MV-4-11 (cell line): ENCODE measurements at places on chromosomes 5 and 9.

DNA sequence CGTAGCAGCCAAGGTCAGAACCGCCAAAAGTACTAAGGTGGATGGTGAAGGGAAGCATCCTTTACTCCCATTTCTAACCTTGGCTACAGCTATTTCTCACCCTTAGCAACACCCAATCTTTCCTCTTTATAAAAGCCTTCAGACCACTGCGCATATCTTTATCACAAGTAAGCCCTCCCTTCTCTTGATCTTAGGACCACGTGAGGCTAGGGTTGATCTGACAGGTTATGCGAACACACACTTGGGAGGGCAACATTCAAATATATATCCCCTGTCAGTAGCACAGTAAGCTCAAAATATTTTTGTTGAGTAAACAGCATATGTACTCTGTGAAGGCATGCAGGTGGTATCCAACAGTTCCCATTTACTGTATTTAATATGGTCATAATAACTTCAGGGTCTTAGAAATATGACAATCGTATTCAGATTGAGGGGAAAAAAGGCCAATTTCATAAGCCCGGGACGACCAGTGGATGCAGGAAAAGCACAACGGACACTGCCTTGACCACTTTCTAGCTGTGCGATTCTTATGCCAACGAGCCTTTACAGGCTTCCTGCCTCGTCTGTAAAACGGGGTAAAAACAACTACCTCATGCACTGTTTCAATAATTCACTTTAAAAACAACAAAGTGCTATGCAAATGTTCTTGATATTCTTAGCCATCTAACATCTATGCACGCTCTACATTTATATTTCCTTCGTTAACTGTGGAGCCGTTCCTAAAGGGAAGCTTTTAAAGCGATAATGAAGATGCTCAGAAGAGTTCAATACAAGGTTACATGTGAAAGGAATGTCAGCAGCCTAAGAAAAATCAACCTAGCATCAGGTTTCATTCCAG is 1.3 kb downstream of the ARSB start:
- no peak for DNase-seq

DNA sequence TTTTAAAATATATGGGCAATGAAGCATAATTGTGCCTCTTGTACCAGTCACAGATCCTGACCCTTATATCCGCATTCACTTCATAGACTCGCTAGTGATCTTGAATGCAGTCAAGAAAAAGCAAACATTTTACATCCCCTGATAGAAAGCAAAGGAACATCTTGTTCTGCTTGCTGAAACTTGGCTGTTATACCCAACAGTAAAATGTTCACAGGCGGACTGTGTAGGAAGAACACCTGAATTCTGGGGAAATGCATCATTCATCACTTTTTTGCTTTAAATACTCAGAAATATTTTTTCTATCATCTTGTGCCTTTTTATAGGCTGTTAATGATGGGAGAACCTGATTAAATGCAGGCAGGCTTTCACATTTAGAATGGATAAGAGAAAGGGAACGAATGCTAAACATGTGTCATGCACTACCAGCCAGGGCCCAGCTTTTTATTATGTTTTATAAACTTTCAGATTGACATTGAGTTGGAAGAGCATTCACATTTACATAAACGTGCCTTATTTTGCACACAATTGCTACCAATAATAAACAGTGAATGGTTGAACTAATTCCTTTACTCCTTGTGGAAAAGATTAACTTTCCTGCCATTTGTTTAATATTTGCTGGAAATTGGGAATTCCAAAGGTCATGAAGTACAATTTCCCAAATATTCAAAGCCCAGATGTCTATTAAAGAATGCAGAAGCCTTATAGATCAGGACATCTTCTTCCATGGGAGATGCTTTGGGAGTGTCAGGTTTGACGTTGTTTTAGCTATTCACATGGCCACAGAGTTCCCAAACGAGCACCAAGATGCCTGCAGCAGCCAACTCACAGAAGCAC is 756.2 kb downstream of the TLE1 start:
- DNase-seq: no peak

GRCh38 chr9:89919171-89919681 is 314.4 kb downstream of the GADD45G start:
- peak; percentile 60 for DNase-seq

DNA sequence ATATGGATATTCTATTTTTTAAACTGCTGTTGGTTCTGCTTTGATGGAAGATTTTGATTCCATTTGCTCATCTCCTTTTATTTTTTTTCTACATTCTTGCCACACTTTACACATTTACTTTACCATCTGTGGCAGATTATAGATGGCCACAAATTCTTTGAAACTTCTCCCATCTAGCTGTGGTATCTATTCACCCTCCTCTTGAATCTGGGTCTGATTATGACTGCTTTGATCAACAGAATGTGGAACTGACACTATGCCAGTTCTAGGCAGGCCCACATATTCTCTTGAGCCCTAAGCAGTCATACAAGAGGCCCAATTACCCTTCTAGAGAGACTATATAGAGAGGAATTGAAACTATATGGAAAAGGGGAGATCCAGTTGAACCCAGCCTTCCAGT is 439.0 kb upstream of the PTGER4 start:
- no peak for DNase-seq

DNA sequence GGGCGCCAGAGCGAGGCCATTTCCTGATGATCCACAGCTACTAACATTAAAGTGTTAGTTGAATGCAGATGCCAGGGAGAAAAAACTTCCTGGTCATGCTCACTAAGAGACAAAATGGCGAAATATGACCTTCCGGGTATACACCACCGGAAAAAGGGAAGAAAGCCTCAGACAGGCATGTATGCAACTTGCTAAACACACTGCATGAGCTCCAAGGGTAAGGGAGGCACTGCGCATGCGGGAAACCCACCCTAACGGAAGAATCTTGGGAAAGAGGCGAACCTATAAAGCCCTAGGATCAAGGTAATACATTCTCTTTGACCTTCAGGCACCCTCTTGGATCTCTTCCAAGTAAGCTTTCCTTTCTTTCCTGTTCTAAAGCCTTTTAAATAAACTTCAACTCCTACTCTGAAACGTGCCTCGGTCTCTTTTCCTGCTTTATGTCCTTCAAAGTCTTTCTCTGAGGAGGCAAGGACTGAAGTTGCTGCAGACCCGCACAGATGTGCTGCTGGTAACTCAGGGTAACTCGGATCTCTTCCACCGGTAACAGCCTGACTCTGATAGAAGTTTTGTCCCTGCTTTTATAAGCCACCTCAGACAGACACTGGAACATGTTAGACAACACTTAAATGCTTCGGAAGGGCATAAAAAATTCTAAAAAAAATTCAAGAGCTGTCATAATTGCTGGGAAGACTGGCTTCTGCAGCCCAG is 64.9 kb downstream of the DTWD2 start:
- DNase-seq: peak; percentile 29

DNA sequence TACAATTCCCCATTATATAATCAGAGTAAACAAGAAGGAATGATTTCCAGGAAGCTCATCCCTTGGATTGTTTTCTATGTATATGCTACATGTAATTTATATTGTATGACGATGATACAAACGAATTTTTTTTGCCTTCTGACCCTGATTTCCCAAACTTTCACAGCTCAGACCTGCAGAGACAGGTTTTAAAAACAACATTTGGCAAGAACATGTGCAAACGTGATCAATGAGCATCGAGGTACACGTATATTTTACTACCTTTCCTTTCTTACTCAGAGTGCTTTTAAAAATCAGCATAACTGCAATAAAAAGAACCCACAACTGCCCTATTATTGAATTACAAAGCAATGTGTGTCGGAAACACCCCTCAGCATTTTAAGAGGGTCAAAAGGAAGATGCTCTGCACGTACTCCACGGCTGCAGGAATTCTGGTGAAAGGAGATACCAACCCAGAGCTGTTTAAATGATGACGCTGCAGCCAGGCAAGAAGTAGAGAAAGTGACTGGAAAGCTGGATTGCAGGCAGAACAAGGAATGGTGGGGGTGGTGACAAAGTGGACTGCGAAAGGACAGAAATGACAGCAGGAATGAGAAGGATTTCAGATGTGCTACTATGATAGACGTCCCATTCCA is 533.5 kb downstream of the RAB3C start:
- no peak for DNase-seq

DNA sequence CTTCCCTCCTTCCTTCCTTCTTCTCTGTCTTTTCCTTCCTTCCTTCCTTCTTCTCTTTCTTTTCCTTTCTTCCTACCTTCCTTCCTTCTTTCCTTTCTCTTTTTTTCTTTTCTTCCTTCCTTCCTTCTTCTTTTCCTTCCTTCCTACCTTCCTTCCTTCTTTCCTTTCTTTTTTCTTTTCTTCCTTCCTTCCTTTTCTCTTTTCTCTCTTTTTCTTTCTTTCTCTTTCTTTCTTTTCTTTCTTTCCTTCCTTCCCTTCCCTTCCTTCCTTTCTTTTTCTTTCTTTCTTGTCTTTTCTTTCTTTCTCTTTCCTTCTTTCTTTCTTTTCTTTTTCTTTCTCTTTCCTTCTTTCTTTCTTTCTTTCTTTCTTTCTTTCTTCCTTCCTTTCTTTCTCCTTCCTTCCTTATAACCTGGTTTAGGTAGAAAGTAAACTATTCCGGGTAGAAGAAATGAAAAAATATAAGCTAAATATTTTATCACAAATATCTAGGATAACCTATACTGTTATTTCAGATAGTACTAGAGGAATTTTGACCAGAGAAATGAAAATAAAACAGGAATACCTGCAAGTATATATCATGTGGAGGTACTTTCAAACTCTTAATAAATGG is 1741.8 kb upstream of the CDH9 start:
- DNase-seq: no peak

- no peak for DNase-seq
These were observed 75.5 kb upstream of the OTULINL start for GRCh38 chr5:14506140-14506538.

DNA sequence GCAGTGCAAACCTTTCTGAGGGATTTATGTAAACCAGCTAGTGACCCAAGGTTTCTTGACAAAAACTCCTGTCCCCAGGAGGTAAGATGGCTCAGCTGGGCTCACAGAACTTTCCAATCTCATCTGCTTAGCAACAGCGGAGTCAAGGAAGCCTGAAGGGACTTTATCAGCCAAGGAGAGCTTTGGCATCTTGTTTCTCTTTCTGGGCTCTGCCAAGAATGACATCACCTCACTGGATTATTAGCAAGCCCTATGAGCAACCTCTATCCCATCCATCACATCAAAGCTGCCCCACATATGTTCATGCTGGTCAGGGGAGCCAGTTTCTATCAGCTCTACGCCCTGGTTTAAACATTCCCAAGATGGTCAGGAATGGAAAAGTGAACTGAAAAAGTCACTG is 461.3 kb downstream of the ENC1 start:
- no peak for DNase-seq

DNA sequence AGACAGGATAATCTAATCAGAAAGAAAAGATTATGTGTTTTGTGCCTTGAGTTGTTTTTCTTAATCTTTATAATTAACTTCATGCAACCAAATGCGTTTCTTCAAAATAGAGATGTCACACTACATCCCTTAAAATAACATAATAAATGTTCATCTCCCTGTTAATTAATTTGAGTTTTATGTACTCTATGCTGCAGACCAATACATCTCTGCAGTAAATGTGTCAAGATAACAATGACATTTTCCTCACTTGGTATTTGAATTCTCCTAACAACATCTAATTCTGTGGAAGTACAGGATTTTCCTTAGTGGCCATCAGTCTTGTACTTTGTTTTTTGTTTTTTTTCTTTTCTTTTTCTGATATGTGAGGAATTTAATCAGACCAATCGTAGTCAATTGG is 279.2 kb upstream of the TYRP1 start:
- no peak for DNase-seq

DNA sequence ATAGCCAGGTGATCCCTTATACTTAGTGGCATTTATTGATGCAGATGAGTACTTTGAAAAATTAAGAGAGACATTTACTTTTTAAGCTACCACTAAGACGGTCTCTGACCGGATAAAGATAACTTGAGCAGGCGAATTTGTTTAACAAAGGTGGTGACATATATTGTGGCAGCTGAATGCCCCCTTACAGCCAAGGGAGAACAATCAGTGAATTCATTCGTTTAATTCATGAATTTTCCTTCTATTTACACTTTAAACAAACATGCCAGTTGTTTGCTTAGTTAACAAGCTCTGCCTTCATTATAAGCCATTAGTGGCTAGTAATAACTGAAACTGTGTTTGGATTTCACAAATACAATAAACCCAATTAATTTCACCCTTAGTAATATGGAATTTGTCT is 187.1 kb downstream of the AOPEP start:
- no peak for DNase-seq

- DNase-seq: peak; percentile 45
These were observed 3.7 kb downstream of the GALNT12 start for GRCh38 chr9:98811051-98811650.

DNA sequence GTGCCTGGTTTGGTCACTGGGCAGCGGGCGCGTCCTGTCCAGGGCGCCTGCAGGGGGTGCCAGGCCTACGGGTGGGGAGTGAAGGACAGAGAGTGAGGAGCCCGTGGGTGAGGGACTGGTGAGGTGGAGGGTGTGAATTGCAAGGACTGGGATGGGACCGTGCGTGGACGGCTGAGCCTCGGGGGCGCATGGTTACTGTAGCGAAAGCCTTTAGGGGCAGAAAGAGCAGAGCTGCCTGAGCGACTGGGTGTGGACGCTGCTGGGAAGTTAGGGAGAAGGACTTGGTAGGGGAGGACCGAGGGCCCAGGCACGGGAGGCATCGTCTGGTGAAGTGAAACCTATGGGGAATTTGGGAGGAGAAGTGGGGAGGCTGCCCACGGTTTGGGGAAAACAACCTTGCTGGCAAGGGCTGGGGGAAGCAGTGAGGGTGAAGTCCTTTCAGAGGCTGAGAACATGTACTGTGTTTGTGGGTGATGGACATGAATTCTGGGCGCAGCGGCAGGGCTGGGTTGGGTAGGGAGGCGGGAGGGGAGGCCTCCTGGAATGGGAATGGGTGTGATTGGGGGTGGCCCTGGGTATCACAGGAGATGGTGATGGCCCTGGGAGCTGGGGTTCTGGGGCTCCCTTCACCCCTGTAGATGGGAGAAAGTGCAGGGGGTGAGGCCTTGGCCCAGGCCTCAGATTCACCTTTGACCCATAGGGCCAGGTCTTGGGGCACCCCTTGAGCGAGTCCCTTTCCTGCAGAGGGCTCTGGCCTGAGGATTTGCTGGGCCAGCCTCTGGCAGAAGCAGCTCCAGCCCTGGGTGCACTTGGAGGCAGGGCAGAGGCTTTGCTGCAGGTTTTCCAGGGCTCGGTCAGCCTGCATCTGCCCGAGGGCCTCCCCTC is 1.7 kb upstream of the TOR4A start:
- DNase-seq: no peak

DNA sequence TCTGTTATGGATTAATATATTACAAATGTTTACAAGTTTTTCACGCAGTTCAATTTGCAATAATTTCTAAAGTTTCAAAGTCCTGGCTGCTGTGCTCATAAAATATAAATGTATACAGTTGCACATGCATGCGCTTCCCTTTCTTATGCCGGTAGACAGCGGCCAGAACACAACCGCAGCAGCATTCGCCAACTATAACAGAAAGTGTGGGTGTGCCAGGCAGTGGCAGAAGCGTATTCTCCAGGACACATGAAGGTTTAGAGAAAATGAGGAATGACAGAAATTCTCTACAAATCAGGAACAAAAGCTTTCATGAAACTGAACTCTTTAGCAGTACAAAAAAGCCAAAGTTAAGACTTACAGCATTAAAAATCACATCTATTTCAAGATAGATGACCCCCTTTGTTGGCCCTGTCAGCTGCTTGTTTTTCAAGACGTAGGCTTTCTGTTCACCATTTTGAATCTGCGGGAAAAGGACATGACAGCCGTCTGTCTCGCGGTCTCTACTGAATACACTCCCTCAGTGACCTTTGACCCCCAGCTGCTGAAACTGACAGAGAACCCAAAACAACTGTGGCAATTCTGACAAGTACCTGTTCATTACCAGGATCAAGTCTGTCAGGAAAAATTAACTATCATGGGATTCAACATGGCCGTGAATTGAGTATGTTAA is 252.2 kb downstream of the SLF1 start:
- no peak for DNase-seq
